ENCODE measurements at places on chromosomes 7 and 10.

- H3K4me3 ChIP-seq, result no peak overlapping the region
- no peak for DNase-seq
- no peaks in the 10 kb centered on the region for H3K36me3 ChIP-seq
- no peak overlapping the region for H3K27ac ChIP-seq
Observed at GRCh38 chr7:68449816-68450215, 1148.5 kb upstream of the AUTS2 start.

DNA sequence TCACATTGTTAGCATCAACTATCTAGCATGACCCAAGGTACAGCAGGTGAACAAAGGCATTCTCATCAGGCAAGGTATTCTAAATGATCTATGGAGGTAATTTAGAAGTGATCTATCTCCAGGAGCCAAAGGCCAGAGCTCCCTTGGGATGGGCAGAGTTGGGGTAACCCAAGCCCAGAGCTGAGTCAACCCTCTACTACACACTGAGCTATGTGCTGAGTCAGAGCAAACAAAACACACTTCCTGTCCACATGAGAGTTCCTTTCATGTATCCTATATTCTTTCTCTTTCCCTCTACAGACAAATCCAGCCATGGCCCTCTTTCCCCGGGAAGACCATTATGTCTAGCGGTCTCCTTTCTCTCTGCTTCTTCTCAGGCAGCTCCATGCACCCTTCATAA, 68.2 kb upstream of the AGK start:
- H3K27me3 ChIP-seq, result peaks cover 2% of the 10 kb centered on the region
- H3K4me3 ChIP-seq, result no peak overlapping the region
- no peak overlapping the region for H3K27ac ChIP-seq
- no peak for DNase-seq
- peaks cover 6% of the 10 kb centered on the region for H3K4me1 ChIP-seq

- DNase-seq, result no peak
- no peak overlapping the region for H3K4me3 ChIP-seq
- peaks cover 16% of the 10 kb centered on the region for H3K4me1 ChIP-seq
Observed at GRCh38 chr10:30366351-30366750, 17.3 kb upstream of the MTPAP start.

DNA sequence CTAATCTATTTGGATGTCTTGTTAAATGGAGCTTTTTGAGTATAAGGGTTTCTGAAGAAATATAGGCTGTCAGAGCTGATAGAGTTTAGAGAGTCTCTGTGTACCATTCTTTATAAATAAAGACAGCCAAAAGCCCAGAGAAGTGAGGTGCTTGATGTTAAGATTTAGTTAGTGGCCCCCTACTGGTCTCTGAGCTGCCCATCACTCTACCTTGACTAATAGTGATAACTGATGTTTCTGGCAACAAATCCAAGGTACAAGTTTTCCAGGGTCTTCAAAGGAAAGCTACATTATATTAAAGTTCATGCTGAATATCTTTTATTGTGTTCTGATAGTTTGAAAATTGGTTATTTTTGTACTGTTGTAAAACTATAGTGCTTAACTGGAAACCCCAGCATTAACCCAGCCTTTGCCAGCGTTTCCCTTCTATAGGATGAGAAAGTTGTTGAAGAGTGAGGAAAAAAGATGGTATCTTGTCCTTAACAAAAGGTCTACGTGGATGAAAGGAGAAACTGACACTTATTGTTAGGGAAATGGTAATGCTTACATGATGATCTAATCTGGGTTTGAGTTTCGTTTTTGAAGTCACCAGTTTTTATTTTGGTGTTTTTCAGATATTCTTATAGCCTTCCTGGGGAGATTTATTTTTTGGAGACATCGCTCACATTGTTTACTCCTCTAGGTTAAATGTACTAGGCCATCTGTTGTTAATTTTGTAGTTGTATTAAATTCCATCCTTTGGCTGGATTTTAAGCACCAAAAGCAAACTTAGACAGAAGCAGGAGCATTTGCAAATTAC, 79.0 kb downstream of the AUTS2 start:
- H3K27me3 ChIP-seq, result no peaks in the 10 kb centered on the region
- no peaks in the 10 kb centered on the region for H3K36me3 ChIP-seq
- no peaks in the 10 kb centered on the region for H3K4me1 ChIP-seq

DNA sequence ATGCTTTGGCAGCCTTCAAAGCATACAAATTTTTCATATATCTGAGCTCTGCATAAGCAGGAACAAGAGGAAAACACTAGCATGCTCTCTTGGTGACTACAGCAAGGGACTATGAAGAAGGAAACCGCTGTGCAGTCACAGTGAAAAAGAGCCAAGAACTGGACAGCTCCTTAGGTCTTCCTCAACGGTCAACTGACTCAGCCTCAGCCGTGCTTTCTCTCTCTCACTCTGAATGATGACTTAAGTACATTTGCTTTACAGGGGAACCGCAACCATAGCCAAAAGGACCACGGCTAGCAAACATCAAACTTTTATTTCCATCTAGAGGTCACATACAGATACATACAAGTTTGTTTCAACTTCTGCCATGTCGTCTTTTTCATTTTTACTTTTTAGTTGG, 69.9 kb downstream of the HYCC1 start:
- H3K36me3 ChIP-seq, result no peaks in the 10 kb centered on the region
- no peak overlapping the region for H3K27ac ChIP-seq
- no peak overlapping the region for H3K4me3 ChIP-seq
- no peak for DNase-seq
- no peaks in the 10 kb centered on the region for H3K27me3 ChIP-seq

- H3K4me1 ChIP-seq, result peaks cover 6% of the 10 kb centered on the region
- no peak overlapping the region for H3K4me3 ChIP-seq
- no peaks in the 10 kb centered on the region for H3K27me3 ChIP-seq
- DNase-seq, result no peak
- H3K36me3 ChIP-seq, result no peaks in the 10 kb centered on the region
- H3K27ac ChIP-seq, result no peak overlapping the region
Observed at GRCh38 chr10:61774031-61774430, 111.3 kb downstream of the CABCOCO1 start.

DNA sequence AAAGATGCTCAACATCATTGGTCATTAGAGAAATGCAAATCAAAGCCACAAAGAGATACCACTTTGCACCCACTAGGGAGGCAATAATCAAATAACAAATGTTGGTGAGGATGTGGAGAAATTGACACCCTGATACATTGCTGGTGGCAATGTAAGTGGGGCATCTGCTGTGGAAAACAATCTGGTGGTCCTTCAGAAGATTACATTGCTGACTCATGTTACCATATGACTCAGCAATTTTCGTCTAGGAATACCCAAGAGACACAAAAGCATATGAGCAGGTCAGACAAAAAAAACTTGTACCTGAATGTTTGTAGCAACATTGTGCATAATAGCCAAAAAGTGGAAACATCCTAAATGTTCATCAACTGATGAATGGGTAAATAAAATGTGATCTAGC, 4.9 kb upstream of the CLDN3 start:
- no peak for DNase-seq
- H3K36me3 ChIP-seq, result no peaks in the 10 kb centered on the region
- H3K27me3 ChIP-seq, result no peaks in the 10 kb centered on the region

DNA sequence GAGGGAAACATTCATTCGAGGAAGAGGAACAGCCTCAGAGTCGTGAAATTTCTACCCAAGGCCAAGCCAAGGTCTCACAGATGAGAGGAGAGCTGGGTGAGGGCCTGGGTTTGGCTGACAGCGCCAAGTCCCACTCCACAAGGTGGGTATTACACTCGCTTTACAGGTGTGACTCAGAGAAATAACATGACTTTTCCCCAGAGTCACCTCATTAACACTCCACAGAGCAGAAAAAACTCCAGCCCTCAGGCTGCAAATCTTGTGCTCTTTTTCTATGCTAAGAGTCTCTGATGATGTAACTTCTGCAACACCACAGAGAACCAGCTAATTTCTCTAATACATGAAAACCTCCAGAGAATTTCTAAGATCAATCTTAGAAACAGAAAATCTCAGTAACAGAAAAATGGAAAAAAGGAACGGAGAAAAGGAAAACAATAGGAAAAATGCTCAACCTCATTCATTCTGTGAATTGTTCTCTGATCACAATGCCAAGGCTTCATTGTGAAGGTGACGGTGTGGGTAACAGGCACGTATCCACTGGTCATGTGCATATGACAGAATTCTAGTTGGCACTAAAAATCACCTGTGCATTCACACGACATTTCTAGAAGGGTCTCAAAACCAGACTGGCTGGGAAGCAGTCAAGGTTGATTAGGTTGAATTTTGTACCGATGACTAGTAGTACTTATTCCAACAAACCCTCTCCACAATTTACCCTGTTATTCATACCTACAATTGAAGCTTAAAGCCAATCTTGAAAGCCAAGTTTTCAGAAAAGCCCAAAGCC, 20.3 kb downstream of the YWHAG start:
- H3K27me3 ChIP-seq, result no peaks in the 10 kb centered on the region
- no peak overlapping the region for H3K4me3 ChIP-seq
- H3K4me1 ChIP-seq, result peaks cover 45% of the 10 kb centered on the region
- no peak for DNase-seq
- H3K36me3 ChIP-seq, result peaks cover 17% of the 10 kb centered on the region
- no peak overlapping the region for H3K27ac ChIP-seq

GRCh38 chr7:113285411-113285810, 167.1 kb upstream of the SMIM30 start:
- no peaks in the 10 kb centered on the region for H3K4me1 ChIP-seq
- H3K27me3 ChIP-seq, result no peaks in the 10 kb centered on the region
- no peak overlapping the region for H3K4me3 ChIP-seq
- H3K36me3 ChIP-seq, result no peaks in the 10 kb centered on the region
- no peak overlapping the region for H3K27ac ChIP-seq

GRCh38 chr10:87618566-87619423, 40.9 kb upstream of the PAPSS2 start:
- DNase-seq, result no peak
- H3K4me3 ChIP-seq, result no peak overlapping the region
- H3K36me3 ChIP-seq, result no peaks in the 10 kb centered on the region
- no peak overlapping the region for H3K27ac ChIP-seq

DNA sequence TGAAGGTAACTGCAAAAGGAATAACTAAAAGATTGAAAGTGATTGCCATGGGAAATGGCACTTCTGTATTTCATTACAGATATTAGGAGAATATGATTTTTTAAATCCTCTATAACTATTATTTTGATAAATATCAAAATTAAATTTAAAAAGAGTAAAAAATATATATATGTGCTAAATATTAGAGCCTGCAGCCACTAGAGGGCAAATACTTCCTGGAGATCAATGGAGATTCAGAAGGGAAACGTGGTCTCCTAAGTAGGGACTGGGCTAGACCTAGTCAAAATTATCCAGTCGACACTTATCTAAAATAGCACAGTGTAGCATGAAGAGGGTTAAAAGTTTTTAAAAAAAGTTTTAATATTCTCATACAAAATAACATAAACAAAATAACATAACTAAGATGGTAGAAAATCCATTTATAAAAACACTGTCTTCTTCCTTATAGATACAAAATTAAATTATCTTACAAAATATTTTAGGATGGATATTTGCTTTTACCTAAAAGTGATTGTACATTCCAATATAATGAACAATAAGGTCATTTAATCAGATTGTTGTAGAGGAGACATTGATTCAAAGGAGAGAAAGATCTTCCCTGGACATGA, 434.3 kb downstream of the MDFIC start:
- no peak overlapping the region for H3K4me3 ChIP-seq
- no peaks in the 10 kb centered on the region for H3K27me3 ChIP-seq
- H3K27ac ChIP-seq, result no peak overlapping the region
- H3K4me1 ChIP-seq, result no peaks in the 10 kb centered on the region

DNA sequence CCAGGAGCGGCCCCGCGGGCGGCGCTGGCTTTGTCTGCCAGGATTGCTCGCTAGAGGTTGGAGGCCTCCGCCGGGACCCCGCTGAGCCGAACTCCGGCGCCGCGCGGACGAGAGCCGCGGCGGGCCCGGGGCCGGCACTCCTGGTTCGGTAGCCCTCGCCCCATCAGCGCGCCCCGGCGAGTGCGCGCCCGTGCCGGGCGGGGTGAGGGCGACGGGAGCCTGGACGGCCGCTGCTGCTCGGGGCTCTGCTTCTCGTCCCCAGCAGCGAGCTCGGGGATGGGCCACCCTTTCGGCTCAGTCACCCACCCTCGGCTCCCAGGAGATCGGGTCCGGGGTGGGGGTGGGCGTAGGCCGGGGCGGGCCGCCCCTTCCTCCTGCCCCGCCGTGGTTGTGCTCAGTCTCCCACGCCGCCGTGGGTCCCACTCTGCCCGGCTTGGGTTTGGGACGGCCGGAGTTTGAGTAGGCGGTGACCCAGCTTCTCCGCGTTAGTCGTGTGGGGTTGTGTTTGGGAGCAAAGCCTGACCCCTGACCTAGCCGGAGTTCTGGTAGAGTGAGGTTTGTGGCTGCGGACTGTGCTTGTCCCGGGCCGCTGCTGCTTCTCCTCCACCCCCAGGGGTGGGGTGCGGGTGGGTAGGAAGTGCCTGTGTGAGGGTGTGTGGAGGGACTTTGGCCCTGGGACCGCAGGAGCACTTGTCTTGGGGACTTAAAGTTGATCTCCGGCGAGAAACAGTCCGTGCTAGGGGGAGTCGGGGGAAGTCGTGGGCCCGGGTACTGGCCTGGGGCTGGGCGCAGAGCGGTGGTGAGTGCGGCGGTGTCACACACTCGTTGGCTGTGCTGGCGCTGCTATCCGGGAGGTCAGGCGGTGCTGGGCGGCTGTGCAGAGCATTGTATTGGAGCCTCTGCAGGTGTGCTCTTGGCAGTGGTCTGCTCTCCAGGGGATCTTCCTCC, 677 bp downstream of the TSPAN14 start:
- no peaks in the 10 kb centered on the region for H3K27me3 ChIP-seq
- peaks cover 60% of the 10 kb centered on the region for H3K4me1 ChIP-seq

GRCh38 chr7:113774182-113774807, 144.5 kb downstream of the PPP1R3A start:
- peak; percentile 33 for DNase-seq
- no peak overlapping the region for H3K4me3 ChIP-seq
- H3K4me1 ChIP-seq, result no peaks in the 10 kb centered on the region
- no peaks in the 10 kb centered on the region for H3K36me3 ChIP-seq
- H3K27me3 ChIP-seq, result no peaks in the 10 kb centered on the region

DNA sequence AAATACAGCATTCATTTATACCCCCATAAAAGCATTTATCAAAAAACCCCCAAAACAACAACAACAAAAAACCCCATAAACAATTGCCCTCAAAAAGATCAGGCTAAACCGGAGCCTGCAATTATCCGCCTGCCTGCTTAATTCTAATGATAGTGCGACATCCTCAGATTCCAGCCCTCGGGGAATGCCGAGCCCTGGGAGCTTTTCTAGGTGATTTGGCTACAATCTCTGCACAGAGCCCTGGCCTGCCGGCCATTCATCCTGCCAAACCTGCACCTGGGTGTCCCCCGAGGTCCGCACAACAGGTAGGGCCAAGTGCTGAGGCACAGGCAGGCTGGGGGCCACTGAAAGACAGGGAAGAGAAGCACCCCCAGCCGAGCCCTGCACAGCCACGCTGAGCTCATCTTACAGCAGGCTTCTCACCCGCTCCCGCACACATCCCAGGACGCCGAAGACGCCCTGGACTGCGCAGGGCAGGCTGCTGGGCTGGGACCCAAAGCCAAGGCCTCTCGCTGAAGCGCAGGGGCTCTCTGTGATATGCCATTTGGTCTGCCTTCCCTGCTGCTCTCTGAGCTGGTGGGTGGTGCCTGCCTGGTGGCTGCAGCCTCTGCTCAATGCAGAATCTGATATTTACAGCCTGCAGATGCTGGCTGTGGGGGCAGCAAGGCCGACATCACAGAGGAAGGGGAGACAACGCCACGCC, 57.5 kb downstream of the CAMK2B start:
- no peak for DNase-seq
- no peaks in the 10 kb centered on the region for H3K4me1 ChIP-seq
- H3K36me3 ChIP-seq, result no peaks in the 10 kb centered on the region
- H3K27ac ChIP-seq, result no peak overlapping the region
- H3K27me3 ChIP-seq, result peaks cover 5% of the 10 kb centered on the region
